ENCODE measurements at places on chromosomes 2 and 18.
A peak's percentile ranks its signal among the peaks of the same experiment; 100 is the strongest.

DNA sequence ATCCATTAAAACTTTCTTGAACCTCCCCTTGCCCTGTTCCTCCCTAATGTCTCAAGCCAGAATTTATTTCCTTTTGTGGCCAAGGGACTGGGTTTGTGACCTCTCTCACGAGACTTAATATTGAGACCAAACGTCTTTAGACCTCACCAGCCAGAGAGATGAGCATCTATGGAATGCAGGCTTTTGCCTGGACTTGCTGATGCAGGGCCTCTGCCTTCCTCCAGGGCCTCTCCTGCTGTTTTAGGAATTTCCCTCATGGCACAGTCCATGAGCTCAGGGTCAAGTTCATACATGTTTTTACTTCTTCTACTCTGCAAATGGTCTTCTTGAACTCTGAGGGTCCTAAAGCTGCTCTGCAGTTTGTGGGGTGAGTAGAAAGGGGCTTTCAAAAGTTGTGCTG lies 22.3 kb downstream of the IL1B start:
- no peak for DNase-seq

GRCh38 chr2:169362118-169362893 lies at the start of gene LRP2:
Gene LRP2 (minus strand): TSS chr2:169362534. CDS start chr2:169362399, 135 bp downstream.
- peak; percentile 4 for DNase-seq

DNA sequence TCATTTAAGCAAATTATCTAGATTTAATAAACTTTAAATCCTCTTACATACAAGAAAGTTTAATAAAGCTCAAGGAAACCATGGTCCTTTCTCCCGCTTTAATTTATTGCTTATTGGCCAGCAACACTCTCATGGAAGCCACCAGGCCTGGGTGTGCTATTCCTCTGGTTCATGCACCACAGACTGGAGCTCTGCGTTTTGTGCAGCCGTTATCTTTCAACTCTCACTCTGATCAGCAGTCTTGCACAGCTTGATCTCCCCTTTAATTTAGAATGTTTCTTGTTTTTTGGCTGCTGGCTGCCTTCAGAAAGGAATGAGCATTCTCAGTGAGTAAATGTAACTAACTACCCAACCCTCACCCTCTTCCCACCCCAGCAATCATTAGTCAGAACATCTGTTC lies 318.7 kb downstream of the MEIS1 start:
- no peak for DNase-seq

GRCh38 chr18:23897291-23897690 lies 117.3 kb upstream of the TTC39C start:
- peak; percentile 87 for DNase-seq

GRCh38 chr2:15825276-15825980 lies 114.9 kb upstream of the MYCN start:
- DNase-seq = no peak

GRCh38 chr2:147451902-147452515 lies 392.8 kb upstream of the ACVR2A start:
- DNase-seq = no peak

DNA sequence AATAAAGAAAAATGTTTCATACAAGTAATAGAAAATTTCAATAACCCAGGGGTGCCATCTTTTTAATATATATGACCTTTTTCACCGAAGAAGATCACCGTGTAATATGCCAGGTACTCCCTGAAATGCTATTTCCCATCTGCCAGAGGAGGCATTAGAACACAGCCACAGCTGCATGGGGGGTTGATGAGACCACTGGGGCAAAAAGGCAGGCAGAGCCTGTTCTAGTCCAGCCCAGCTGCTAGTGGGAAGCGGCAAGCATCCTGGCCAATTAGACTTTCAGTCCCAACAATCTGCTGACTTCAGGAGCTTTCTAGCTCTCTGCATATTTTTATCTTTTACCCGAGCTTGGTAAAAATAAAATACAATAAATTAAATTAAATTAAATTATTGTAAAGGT lies 362.6 kb downstream of the RIT2 start:
- no peak for DNase-seq

DNA sequence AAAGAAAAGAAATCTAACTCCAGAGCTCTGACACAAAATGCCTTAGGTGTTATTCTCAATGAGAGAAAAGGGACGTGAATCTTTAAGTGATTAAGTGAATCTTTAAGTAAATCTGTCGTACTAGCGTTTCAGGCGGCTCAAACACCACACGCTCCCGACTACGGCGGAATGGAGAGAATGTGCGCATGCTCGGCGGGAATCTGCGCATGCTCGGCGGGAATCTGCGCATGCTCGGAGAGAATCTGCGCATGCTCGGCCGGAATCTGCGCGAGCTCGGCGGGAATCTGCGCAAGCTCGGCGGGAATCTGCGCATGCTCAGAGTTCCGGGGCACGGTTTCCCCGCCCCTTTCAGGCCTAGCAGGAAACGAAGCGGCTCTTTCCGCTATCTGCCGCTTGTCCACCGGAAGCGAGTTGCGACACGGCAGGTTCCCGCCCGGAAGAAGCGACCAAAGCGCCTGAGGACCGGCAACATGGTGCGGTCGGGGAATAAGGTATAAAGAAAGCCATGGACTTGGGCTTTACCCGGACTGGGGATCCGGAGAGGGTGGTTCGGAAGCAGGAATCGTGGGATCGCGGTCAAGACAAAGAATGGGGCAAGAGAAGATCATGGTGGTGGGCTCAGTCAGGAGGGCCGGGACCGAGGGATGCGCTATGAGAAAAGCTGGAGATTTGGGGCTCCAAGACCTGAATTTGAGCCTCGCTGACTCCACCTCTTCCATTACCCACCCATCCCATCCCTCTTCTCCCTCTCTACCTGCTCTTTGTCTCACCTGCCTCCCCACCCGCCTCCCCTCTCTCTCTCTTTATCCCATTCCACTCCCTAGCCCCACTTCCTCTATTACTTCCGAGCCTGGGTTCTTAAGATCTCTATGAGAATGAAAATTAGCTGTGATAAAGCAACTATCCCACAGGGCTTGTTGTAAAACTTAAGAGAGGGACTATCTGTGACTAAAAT lies at the start of gene XRCC5:
TSS of gene XRCC5 (plus strand) at position 382 of the 955 bp plus-strand sequence. CDS start at position 471, 89 bp downstream.
- peak; percentile 99 for DNase-seq

DNA sequence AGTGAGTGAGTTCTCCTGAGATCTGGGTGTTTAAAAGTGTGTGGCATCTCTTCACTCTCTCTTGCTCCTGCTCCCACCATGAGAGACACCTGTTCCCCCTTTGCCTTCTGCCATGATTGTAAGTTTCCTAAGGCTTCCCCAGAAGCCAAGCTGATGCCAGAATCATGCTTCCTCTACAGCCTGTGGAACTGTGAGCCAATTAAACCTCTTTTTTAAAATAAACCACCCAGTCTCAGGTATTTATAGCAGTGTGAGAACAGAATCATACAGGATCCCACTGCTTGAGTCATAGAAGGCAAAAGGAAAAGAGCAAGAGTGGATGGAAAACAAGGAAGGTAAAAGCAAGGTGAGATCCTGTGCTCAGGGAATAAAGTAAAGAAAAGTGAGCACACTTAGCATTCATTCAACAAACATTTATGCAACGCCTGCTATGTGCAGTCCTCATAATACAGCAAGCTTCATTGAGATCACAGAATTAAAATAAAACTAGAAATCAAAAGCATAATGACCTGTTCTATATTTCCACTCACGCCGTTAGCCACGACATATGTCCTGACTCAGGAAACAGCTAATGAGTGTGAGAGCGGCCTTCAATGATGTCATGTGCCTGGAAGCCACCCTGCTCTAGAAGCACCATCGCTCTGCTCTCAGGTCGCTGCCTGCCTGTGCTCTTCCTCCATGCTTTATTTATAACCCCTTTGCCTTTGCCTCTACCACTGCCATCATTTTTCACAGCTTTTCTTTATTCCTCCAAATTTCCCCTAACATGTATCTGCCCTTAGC lies 11.3 kb upstream of the COPS8 start:
- DNase-seq = no peak

DNA sequence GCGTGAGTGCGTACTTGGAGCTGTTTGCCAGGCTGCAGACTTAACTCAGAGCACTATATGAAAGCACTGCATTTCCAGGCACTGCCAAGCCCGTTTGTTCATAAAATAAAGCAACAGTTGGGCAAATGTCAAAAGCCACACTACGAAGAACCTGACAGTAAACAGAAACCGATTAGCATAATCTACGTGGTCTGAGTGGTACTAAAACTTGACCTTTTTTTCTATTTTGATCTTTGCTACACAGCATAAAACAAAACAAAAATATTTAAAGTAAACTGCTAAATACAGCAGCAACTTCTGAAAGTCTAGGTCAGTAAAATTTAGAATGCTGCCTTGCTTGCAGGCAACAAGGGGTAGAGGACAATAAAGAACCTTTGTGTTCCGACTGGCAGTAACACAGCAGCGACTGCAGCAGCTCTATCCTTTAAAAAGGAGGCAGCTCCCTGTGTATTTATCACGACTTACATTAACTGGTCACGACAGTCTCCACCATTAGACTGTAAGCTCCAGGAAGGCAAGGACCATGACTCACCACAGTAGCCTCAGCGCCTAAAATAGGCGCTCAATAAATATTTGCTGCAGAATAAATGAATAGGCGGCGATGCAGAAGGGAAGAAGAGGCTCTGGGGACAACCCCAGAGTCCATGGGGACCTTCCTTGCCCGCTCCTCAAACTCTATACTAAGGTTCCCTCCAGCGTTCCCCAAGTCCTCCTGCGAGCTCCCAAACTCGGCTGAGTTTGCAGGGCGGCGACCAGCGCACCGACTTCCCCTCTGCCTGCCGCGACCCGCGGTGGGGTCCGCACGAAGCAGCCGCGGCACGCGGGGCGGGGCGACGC lies 902 bp downstream of the SS18 start:
- DNase-seq = peak; percentile 28

DNA sequence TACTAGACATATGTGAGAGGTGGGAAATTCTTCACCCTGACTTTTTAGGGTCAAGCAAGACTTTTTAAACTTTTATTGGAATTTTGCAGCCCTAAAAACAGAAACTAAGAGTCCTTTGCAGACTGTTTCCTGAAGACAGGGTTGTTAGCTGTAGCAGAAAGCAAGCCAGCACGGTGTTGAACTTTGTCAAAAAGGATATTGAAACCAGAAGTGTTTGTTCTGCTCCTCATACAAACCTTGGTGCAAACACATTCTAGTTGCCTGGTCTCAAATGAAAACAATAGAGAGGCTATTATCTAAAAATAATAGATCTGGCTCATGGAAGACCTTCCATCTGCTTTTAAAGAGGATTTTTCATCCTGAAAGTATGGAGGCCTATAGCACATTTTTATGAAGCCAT lies 65.8 kb upstream of the IGFBP5 start:
- no peak for DNase-seq

GRCh38 chr2:23606196-23606595 lies 221.2 kb downstream of the KLHL29 start:
- DNase-seq = no peak

DNA sequence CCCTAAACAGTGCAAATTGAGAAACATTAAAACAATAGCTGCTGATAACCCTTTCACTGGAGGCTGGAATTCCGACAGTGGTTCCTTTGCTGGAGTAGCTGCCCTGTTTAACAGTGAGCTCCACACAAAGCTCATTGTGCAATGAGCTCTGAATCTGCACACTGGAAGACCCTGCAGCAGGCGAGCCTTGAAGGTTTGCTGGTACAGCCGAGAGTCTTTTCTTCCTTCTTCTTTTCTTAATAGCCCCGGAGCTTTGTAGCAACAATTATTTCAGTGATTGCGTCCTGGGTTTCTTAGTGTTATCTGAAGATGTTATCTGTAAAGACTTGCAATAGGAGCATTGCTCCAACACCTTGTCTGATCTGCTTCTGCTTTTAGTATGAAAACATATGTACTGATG lies 50.8 kb upstream of the CXCR4 start:
- no peak for DNase-seq

DNA sequence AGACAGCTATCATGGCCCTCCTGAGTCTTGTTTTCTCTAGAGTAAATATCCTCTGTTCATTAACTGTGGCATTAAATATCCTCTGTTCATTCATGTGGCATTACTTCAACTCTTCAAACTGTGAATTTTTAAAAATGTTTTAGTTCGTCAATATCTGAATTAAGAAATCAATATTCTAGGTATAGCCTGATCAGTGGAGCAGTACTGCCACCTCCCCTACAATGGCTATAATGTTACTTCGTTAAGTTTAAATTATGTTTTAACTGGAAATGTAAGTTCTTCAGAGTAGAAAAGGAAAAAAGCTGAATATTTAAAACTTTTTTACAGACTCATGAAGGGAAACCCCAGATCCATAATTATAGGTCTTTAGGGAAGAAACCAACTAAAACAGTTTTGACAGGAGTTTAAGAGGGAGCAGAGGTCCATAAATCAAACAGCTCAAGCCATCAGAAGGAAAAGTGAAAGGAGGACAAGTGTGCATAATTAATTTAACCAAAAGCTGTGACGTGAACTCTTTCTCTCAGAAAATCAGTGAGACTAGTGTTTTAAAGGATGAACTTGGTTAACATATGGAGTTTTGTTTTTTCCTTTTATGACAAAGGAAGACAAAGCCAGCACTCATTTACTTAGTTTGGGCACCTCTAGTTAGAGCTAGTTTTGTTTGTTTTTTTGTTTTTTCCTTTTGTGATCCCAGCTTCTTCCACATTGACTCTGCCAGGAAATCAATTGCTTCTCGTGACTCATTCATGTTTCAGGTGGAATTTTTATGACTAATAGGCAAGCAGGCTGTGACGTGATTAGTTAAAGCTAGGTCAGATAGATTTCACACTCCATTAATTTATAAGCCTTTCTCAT lies 44.9 kb downstream of the RBBP8 start:
- no peak for DNase-seq

- no peak for DNase-seq
These were observed 129.7 kb downstream of the MYCN start for GRCh38 chr2:16069933-16070647.

- DNase-seq = no peak
These were observed 105.1 kb downstream of the NUP35 start for GRCh38 chr2:183229386-183229785.

DNA sequence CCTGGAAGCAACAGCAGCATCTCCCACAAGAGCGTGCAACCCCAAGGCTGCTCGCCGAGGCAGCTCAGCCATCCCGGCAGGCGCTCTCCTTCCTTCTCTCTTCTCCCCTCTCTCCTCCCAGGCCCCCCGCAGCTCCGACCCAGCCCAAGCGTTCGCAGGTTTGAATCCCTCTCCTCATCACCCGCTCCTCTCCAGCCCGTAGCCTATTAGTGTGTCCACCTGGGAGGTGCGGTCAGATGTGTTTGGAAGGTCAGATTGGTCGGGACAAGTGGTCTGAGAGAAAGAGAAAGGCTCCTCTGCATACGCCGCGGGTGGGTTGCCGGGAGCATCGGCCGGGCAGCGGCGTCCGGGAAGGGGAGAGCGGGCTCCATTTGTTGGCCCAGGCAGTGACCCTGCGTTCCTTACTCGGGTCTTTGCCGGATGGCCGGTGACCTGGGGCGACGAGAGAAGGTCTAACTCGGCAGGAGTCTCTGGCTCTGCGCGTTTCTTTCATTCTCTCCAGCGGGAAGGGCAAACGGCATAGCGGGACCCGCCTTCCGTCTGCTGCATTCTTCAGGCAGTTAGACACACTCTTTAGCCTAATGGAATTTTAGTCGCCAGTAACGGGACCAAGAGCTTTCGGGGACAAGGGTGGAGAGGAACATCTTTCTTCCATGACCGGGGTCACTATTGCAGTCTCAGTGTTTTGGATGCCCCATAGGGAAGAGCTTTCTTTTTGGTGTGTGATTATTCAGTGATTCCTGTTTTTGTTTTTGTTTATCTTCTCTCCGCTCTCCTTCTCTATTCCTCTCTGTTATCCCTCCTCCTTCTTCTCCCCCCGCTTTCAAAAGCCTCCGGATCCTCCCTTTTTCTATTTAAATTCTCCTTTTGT lies 1.1 kb upstream of the TMEFF2 start:
- DNase-seq = no peak
